ENCODE measurements at places on chromosomes 11 and 22.

DNA sequence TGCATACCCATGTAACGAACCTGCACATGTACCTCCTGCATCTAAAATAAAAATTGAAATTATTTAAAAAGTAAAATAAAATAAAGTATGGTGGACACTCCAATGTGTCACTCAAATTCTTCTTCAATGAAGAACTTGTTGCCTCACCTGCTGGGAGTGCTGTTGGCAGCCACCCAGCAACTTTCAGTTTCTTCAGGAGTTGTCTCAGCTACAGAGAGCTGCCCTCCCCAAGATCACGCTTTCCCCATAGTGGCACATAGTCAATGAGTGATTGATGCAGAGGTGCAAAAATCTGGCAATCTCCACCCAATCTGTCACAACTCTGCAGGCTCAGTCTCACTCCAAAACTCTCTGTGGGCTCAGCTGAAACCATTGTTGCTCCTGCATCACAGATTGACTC lies 92.3 kb upstream of the C11orf87 start:
- no peak for DNase-seq

DNA sequence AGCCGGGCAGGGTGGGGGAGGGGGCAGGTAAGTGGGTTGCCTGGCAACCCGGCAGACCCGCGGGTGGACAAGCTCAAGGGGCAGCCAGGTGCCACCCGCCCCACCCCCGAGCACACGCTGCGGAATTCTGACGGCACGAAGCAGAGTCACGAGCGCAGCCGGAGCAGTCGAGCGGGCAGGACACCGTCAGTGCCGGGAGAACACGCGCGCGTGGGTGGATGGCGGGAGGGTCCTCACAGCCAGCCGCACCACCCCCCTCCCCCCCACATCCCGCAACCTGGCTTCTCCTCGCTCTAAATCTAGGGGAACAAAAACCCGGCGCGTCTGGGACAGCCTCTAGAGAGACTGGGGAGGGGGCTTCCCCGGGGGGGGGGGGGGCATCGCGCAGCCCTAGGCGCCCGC lies 133.1 kb upstream of the HSD17B12 start:
- no peak for DNase-seq

DNA sequence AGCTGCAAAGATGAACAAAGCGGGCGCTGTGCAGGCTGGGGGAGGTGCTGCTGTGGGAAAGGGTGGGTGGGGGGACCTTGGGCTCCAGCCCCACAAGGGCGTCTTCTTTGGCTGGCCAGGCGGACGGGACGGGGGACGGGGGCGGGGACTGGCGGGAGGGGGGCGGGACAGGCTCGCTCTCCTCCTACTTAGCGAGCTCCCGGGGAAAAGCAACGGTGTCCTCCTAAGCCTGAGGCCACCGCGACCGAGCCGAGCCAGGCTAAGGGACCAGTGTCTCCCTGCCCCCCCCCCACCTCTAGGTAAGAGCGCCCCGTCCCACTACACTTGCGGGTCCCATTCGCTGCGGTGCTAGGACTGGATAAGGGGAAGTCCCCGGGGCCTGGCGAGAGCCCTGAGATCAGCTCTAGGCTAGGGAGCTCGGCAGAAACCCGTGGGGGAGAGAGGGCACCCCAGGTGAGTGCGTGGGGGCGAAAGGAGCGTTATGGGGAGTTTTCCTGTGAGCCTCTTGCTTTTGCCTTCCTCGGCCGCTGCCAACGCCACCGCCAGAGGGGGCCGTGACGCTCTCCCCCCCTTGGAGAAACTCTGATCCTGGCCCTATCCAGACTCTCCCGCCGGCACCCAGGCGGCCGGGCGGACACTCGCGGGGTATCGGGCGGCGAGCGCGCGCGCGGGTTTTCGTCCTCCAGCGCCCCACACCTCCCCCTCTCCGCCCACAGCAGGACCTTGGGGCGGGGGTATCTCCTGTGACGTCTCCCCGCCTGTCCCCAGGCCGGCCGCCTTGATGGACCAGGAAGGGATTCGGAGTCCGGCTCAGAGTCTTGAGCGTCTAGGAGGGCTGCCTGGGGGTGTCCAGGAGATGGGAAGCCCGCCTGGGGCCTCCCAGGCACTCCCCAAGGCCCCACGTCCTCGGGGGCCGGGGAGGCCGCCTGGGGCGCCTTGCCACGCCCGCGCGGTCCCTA lies at the start of gene PHLDB1:
Gene PHLDB1 (plus strand): TSS at position 215 of the 959 bp plus-strand sequence. CDS start 6,222 bp downstream, outside the sequence.
- no peak for DNase-seq

DNA sequence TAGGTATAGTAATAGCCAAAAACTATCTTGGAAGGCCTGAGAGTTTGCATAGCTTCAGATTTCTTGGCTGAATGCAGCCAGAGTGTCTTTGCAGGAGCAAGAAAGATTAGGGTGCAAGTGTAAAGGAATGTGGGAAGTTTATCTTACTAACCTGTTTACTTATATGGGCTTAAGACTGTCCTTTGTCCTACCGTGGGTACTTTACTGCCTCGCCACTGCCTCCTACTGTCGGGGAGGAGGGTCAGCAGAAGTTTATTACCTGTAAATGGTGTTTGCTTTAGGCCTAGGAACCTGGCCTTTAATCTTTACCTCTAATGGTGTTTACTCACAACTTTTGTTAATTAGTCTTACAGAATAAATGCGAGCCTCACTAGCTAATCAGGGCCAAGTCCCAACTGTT lies 633.8 kb downstream of the DLG2 start:
- DNase-seq, result no peak

All from stromal cell of bone marrow (primary cell).